ENCODE measurements at places on chromosomes 12 and 14.

DNA sequence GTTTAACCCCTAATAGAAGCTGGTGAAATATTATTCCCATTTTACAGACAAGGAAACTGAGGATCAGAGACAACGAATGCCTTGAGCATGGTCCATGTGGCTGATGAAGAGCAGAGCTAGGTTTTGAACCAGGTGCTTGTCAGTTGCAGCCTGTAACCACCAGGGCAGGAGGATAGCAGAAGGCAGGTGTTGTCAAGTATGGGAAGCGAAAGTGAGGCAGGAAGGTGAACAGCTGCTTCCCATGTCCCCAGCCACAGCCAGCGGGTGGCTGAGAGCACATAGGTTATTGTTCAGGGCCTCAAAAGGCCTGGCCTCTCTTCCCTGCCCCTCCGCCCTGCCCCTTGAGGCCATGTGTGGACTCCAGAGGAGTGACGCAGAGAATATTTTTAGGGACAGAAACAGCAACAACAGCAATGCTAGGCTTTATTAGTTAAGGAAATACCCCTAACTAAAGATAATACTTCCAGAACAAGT, 39.6 kb downstream of the IQSEC3 start:
- no peak for DNase-seq

GRCh38 chr12:11797317-11797913, 147.9 kb downstream of the ETV6 start:
- DNase-seq: no peak

GRCh38 chr14:90797451-90797850, 18.8 kb downstream of the TTC7B start:
- DNase-seq: peak; percentile 38

DNA sequence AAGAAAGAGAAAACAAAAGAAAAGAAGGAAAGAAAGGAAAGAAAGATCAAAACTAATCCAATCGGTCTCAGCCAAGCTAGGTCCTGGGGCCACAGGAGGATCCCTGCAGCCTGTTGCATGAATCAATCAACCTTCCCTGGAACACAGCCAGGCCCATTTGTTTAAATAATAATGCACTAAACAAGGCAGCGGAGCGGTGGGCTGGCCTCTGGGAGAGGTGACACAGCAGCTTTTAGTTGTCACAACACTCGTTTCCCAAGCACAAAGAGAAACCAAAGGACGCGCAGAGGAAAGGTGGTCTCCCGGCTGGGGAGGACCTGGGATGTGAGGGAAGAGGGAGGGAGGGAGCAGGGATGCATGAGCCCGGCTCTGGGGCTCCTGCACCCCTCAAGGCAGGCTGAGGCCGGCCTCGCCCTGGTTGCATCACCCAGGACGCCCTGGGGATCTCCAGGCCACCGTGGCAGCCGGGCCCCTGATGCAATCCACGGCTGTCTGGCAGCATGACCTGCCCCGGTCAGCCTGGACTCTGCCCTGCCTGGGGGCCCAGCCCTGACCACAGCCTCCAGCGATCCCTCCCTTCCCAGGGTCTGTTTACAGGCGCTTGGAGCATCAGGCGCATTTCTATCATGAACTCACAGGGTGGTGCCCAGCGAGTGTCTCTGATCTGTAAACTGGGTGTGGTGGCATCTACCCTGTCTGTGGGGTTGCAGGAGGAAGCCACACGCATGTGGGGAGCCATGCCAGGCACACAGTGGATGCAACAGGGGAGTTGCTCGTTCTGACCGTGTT, 32.5 kb downstream of the MMP17 start:
- peak; percentile 95 for DNase-seq

- DNase-seq: no peak
Measured at GRCh38 chr14:75484711-75485429, 37.4 kb upstream of the BATF start.

- DNase-seq: no peak
Measured at GRCh38 chr12:119989361-119989730, 310 bp downstream of the BICDL1 start.

- DNase-seq: peak; percentile 72
Measured at GRCh38 chr14:103847451-103848174, at the start of gene PPP1R13B. Gene PPP1R13B, minus strand, starts transcription at chr14:103847575. Its CDS starts 268 bp downstream, at chr14:103847307.

DNA sequence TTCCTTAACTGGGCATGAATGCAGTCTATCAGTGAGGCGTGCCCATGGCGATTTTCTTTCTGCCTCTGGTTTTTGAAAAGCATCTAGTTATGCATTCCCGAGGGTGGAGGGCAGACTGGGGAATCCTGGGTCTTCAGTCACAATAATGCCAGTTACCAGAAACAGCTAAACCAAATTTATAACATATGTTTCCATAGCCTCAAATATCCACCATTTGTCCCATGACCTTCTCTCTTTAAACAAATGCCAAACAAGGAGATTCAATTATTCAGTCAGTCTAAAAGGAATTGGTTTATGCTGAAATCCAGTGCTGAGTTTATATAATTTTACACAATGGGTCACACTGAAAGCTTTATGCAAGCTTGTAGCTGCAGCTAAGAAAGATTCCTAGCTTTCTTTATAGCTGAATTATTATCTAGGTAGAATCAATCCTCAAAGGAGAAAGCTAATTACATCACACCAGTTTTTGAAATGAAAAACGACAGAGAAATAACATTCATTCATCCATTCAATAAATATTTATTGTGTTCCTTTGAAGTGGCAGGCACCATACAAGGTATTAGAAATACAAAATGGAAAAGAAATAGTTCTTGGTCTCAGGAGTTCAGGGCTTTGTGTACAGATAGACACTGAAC, 131.3 kb upstream of the RAP1B start:
- no peak for DNase-seq

- no peak for DNase-seq
Measured at GRCh38 chr12:67892259-67893021, 96.8 kb upstream of the IFNG-AS1 start.

DNA sequence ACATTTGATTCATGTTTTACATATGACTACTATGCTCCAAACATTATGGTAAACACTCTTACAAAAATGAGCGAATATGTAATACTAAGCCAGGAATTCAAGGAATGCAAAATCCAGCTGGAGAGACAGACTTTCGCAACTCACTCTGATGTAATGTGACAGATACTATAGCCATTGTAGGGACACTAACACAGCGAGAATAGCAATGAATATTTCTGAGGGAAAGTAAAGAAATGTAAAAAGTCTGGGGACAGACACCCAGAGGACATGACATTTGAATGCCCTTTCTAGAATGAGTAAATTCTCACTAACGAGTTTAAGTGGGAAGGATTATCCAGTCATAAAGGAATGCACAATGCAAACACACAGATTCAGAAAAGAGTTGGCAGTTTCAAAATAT, 121.9 kb downstream of the PIK3C2G start:
- peak; percentile 37 for DNase-seq

DNA sequence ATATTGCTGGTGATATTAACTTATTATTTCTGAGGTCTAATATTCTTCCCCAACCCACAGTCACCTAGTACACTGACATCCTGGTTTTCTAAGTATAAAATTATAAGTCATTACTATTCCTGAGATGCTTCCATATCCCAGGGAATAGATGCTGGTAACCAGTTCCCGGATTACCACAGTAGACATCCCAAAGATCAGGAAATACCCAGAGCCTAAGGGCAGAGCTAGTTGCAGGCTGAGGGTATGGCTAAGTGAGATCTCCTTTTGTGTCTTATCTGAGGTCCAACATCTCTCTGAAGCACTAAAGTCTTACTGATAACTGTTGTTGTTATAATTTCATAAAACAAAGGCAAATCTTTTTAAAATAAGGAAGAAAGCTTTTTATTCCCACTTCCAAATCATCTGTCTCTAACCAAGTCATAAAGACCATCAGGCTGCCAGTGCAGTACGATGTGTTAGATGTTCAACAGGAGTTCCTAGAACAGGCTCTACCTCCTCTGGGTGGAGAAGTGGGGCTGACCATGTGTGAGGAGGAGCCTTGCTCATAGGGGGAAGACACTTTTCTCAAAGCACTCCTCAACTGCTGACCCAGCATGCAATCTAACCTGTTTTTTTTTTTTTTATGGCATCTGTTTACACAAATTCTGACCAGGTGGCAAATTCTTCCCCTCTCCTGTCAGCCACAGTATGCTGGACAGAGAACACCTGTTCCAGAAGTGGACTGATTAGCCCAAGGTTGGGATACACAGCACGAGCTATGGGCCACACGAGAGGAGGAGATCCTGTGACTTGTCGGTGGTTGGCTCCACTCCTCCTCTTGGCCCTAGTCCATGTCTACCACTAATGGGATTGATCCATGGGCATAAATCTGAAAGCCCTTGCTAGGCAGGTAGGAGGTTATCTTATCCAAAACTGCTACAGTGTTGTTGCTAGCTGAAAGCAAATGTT, 16.1 kb upstream of the GRIP1 start:
- no peak for DNase-seq

GRCh38 chr14:71749613-71750238, 182.5 kb upstream of the RGS6 start:
- no peak for DNase-seq

DNA sequence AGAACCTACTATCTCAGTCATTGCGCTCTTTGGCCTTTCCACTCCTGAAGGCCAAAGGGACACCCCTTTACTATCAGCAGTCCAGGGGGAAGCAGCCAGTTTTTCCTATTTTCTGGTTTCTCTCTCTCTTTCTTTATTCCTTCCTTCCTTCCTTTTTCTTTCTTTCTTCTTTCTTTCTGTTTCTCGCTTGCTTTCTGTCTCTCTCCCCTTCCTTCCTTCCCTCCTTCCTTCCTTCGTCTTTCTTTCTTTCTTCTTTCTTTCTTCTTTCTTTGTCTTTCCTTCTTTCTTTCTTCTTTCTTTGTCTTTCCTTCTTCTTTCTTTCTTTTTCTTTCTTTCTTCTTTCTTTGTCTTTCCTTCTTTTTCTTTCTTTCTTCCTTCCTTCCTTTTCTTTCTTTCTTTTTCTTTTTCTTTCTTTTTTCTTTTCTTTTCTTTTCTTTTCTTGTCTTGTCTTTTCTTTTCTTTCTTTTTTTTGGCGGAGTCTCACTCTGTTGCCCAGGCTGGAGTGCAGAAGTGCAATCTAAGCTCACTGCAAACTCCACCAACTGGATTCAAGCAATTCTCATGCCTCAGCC, 64.9 kb upstream of the OTX2 start:
- DNase-seq: no peak

DNA sequence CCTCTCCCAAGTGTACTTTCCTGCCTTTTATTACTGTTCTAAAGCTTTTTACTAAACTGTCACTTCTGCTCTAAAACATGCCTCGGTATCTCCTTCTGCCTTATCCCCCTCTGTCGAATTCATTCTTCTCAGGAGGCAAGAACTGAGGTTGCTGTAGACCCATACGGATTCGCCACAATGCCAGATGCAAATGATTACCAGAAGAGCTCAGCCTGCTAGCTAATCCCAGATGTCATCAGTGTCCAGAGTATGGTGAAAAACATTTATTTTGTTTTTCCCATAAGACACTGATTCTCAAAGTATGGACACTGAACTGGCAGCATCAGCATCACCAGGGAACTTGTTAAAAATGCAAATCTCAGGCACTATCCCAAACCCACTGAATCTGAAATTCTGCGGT, 359.3 kb downstream of the TMTC2 start:
- DNase-seq: no peak

- DNase-seq: no peak
Measured at GRCh38 chr14:40697231-40697630, 909.4 kb upstream of the LRFN5 start.

Data from PC-9 (cell line).